ENCODE measurements at places on chromosomes 2 and 18.

GRCh38 chr2:36369716-36370115, 14.1 kb downstream of the CRIM1 start:
- DNase-seq, result no peak

DNA sequence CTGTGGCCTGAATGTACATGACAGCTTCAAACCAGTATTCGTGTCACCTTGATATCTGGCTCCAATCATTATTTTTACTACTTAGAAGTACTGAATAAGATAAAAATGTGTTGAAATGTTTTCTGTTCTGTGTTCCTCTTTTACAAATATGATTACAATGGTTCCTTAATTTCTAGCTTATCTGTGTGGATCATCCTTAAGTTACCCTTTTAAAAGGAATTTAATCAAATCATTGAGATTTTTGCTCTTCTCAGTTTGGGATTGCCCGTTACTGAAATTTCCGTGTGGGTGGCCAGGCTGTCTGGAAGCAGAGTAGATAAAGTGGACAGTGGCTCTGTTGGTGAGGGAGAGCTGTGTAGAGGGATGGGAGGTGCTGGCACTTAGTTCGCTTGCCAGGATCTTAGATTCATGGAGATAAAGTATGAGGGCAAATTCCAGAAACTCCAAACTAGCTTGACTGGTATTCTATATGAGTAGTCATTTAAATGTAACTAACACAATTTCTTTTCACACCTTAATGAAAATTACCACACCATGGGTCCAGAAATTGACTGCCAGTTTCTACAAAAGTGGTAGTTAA, 27.4 kb upstream of the SAG start:
- DNase-seq, result no peak

DNA sequence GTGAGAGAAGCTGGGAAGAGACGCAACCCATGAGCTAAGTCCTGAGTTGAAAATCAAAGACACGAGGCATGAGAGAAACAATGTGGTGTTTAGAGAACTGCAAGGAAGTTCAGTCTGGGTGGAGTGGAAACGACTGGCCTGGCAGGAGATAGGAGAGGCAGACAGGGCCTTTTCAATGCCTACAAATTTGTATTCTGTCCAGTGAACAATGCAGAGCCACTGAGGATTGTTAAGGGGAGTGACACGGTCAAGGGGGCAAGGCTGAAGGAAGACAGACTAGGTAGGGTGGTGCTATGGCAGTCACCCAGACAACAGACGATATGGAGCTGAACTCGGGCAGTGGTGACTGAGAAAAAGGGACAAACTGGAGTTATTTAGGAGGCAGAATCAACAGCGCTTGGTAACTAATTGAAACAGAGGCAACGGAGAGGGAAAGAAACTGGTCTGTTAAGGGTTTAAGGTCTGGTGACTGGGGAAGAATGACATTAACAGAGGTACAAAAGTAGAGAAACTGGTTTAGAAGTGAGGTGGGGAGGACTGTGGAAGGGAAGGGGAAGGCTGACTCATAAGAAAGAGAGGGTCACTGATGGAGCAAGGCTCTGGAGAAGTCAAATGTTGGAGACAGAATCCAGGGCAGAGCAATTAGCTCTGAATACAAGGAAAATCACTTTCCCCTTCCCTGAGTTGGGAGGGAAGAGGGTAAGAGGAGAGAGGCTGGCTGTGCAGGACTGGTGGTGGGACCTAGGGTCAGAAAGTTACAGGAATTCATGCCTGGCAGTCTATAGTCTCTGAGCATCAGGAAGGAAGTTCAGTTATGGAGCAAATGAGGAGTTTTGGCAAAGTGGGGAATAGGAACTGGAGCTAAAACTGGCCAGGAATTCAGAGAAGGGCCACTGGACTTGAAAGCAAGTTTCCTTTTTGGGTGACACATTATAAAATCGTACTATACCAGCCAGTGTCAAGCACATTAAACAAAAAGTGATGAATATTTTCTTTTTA, 63.4 kb upstream of the CHRNA1 start:
- no peak for DNase-seq

DNA sequence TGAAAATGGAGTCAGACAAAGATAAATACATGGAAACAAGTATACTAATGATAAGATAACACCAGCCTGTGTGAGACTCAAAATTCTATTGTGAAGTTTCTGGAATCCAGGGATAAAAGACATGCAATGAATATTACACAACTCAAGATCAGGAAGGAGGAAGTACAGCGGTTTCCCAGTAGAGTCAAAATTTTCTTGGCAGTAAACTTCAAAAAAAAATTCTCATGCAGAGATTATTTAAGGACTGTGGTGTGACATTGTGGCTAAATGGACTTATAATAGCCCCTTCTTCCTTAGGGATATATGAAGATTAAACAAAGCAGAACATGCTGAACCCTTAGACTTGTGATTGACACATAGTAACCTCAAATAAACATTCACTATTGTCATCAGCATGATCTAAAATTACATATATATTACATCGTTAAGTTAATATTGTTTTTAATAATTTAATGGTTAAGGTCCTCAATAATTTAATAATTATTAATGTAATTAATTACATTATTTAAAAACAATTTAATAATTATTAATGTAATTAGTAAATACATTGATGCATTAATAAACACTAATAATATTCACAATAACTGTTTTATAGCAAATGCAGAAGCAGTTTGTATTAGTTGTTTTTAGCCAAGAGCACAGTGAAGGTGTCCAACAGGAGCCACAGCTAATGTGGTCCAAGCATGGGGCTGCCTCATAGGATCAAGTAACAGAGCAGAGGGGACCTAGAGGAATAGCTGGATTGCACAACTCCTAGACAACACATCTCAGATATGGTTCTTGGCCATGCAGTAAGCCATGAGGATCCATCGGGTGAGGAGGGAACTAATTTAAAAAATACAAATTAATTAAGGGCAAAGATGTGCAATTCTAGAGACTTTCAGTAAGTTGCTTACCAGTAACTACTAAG, 77.3 kb downstream of the POLE4 start:
- no peak for DNase-seq

- DNase-seq, result no peak
Measured at GRCh38 chr2:64260093-64260803, 116.0 kb upstream of the PELI1 start.

DNA sequence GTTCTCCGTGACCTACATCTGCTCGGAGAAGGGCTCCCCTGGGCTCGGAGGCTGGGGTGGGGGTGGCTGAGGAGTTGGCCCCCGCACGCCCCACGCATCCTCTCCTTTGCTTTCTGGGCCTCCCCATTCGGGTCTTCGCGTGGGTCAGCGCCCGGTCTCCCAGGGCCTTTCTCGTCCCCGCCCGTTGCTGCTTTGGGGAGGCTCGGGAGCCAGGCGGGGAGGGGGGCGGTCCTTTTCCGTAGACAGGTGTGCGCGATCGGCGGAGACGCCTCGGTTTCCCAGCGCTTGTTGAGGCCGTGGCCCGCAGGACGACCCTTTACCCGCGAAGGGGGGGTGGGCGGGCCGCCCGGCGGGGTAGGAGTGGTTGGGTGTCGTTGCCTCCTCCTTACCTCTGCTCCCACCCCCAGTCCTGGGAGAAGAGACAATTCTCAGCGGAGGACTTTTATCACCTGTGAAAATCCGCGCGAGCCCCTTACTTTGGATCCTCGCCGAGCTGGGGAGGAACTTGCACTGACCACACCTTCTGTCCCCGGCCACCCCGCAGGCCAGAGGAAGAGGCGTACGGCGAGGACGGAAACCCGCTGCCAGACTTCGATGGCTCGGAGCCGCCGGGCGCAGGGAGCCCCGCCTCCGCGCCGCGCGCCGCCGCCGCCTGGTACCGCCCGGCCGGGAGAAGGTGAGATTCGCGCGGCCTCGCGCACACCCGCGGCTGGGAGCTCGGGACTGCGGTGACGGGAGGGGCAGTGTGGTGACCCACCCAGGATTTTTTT, 2.6 kb downstream of the ADCYAP1 start:
- no peak for DNase-seq

DNA sequence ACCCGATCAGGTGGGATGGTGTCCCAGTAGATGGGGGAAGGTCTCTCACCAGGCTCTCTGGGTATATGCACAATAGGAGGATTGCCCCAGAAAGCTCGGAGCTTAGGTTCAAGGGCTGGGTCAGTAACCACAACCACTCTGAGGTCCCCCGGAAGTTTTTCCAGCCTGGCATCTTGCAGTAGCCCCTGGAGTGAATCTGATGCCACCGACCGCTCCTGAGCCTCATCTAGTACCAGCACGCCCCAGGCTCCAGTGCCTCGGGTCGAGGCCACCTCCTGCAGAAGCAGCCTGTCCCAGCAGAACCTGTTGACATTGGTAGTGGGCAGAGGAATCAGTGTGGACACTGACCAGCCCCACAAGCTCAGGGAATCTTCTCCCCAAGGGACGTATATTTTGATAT, 2.0 kb downstream of the DQX1 start:
- DNase-seq, result no peak

- no peak for DNase-seq
Measured at GRCh38 chr2:1450915-1451314, 37.7 kb downstream of the TPO start.

GRCh38 chr18:5527603-5528002, 16.2 kb downstream of the EPB41L3 start:
- DNase-seq, result no peak

- DNase-seq, result no peak
Measured at GRCh38 chr2:50346629-50347357, 685.1 kb downstream of the NRXN1 start.

DNA sequence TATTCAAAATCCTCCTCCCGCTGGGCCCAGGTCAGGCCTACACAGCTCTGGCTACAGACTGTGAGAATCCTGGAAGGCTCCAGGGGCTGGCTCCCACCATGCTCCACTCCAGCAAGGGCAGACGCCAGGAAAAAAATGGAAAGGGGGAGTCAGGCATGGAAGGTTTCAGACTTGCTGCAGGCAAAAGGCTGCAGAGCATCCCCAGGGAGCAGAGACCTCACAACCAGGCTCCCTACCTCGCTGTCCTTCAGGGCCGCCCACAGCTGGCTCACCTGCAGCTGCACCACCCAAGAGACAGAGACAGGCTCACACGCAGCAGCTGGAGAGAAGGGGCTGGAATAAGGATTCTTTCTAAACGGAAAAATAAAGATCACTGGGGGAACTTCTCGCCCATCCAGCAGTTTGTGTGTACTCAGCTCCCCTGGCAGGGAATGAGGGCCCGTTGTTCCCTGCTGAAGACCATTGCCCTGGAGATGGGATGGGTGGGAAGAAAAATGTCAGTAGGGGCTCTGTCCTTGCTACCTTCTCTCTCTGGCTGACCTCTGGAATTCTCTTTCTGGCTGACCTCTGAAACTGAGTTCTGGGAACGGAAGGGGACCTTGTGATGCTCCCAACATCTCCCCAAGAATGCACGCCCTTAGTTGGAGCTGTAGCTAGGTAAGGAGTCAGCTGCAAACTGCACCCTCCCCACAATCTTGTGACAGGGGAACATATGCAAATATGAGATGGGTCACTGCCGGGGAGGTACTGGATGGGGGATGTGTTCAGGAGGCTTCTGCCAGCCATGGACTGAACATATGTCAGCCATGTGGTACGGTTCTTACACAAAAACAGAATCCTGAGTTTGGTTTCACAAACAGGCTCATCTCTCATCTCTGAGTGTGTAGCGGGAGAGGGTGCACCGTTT, 34.5 kb downstream of the BCL2 start:
- peak; percentile 41 for DNase-seq

- DNase-seq, result no peak
Measured at GRCh38 chr2:68994864-68995263, 18.1 kb upstream of the ANTXR1 start.

DNA sequence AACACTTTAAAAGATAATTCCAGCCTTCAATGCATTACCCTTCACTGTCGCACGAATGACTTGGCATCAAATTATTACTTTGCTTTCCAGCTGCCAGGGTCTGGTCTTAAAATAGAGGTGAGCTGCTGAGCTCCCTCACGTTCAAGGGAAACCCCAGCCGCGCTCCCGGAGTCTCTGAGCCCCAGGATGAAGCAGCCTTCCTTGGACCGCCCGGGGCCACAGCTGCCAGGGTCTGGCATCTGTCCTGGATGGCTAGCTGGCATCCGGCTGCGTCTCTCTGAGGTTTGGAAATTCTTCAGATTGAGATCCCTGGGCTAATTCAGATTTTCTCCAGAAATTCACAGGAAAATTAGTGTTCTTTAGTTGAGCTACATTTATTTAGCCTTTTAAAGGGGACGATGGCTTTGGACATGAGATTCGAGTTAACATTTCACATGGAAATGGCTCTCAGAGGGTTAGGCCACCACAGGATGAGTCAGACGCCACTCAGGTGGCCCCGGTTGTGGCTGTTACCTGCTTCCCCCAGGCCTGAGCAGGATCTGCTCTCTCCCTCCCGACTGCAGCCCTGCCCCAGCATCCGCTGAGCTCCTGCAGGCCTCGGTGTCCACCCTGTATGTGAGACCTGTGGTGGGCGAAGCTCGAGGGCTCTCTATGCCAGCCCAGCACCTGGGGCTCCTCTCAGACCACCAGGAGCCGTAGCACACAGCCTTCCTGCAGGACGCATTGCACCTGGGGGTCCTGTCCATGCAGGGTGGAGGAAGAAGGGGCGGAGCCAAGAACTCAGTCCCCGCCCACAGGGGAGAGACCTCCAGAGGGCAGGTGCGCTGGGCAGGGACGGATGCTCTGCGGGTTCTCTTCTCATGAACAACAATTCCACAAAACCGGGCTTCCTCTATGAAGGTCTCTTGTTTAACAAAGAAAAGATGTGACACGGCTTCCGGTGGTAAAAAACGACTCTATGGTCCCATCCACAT, 255.5 kb downstream of the TWIST2 start:
- DNase-seq, result peak; percentile 67

- no peak for DNase-seq
Measured at GRCh38 chr18:29104671-29105070, 927.7 kb upstream of the CDH2 start.

- no peak for DNase-seq
Measured at GRCh38 chr2:219042750-219043149, 1.4 kb upstream of the CFAP65 start.

DNA sequence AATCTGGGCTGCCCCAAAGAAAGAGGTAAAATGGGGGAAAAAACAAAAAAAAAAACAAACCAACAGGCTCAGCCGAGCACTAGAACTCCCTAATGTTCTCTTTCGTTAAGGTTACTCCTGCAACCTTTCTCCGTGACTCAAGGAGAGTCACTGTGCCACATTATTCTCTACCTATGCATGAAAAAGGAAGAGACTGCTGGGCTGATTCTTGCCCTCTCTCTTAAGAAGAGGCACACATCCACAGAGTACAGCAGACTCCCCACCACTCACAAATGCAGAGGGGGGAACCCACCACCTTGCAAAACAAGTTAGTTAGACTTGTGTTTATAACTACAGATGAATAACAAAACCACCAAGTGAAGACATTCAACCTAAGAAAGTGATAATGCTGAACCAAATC, 201.5 kb downstream of the DYM start:
- DNase-seq, result no peak

GRCh38 chr2:128973566-128973965, 654.9 kb upstream of the HS6ST1 start:
- DNase-seq, result no peak
